ENCODE measurements at places on chromosomes 1 and 21. TPM values are rescaled to one million over a fixed set of nuclear protein-coding genes. Genes with fewer than 3 reads are reported as not detected.
A peak's percentile ranks its signal among the peaks of the same experiment; 100 is the strongest.

GRCh38 chr1:241391926-241392710 is 35.1 kb upstream of the RGS7 start:
- no peak for DNase-seq

- no peak for DNase-seq
These were observed 75.6 kb upstream of the COA6 start for GRCh38 chr1:234297668-234298067.

Gene YY1AP1
- total RNA-seq = 61.1 TPM

Gene GADD45A
- 58.6 TPM for total RNA-seq

- DNase-seq = no peak
These were observed 2.1 kb upstream of the IPP start for GRCh38 chr1:45752441-45753052.

Gene NUDT4B
- 0.70 TPM for total RNA-seq

DNA sequence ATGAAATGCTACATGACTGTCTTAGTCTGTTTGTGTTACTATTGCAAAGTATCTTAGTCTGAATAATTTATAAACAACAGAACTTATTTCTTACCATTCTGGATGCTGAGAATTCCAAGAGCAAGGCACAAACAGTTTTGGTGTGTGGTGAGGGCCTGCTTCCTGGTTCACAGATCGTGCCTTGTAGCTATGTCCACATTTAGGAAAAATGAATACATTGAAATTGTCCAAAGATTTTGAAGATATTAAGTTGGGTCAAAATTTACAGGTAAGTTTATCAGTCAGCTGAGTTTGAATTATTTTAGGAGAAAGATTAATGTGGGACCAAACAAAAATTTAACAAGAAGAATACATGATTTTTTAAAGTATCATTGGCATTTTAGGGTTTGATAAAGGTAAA is 293.5 kb downstream of the LTN1 start:
- DNase-seq = no peak

DNA sequence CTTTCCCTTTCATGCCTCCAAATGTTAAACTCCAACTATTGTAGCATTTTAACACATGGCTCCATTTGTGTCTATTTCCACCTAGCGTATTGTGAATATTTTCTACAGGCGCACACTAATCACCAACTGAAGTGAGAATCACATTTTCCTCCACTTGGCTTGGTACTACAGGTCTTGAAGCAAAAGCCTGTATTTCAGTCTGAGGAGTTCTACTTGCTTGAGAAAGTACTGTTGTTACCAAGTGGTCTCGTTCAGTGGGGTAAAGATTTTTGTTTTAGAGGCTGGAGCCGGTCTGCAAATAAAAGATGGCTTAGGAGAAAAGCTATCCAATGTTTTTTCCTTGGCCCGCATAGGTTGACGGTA is 550 bp upstream of the PTBP2 start:
- no peak for DNase-seq

- no peak for DNase-seq
These were observed 68.6 kb downstream of the NTMT2 start for GRCh38 chr1:170214117-170215032.

Gene GUCA2A
- 28.8 TPM for total RNA-seq

DNA sequence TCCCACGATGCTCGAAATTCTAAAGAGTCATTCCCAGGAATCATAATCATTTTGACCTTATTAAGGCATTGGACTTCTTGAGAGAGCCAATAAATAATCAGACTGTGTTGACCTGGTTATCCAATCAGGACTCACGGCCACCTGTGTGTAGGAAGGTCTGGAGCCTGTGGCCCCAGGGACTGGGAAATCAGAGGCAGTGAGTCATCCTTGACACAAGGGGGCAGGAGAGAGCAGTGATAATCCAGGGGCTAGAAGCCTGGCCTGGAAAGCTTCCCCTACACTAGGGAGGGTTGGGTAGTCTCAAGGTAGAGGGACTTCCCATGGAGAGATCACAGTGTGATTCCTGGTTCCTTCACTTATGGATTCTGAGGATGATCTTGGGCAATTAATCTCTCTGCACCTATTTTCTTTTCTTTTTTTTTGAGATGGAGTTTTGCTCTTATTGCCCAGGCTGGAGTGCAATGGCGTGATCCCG is 4.7 kb downstream of the MR1 start:
- peak; percentile 79 for DNase-seq

- no peak for DNase-seq
These were observed 359.0 kb downstream of the ST6GALNAC3 start for GRCh38 chr1:76433526-76433925.

Gene PPP1R15B
- 46.3 TPM for total RNA-seq

- DNase-seq = no peak
These were observed 176.9 kb upstream of the PRMT6 start for GRCh38 chr1:106879538-106879937.

GRCh38 chr1:15680131-15680530 is 4.0 kb upstream of the PLEKHM2 start:
- DNase-seq = no peak

Gene TTLL7
- total RNA-seq = 0.75 TPM

DNA sequence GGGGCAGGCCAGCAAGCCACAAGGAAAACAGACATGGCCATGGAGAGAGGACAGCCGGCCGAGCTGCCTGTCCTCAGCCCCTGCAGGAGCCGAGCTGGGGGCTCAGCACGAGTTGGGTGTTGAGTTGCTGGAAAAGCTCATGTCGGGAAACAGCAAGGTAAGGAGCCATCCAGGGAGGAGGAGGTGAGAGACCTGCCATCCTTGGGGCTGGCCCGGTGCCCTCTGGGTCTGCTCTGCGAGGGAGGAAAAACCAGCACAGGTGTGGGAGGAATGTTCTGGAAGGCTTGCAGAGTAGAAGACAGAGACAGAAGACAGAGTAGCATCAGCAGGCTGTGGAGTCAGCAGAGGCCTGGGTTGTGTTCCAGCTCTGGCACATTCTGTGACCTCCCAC is 548.8 kb downstream of the PTPRU start:
- DNase-seq = no peak

- no peak for DNase-seq
These were observed 112.2 kb downstream of the ITSN1 start for GRCh38 chr21:33754481-33754880.

DNA sequence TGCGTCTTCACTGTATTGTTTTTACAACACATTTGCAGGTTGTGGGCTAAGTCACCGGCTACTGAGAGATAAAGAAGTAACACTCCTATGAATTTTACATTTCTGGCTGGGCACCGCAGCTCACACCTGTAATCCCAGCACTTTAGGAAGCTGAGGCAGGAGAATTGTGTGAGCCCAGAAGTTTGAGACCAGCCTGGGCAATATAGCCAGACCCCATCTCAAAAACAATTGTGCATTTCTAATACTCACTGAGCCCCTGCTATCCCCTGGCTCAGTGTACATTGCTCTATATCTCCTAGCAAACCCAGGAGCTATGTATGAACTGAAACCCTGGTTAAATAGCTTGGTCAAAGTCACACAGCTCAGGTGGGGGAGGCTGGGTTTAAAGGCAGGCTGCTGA is 108.7 kb downstream of the ZNF281 start:
- DNase-seq = no peak

- no peak for DNase-seq
These were observed 108.2 kb downstream of the NBPF12 start for GRCh38 chr1:147046189-147046862.

DNA sequence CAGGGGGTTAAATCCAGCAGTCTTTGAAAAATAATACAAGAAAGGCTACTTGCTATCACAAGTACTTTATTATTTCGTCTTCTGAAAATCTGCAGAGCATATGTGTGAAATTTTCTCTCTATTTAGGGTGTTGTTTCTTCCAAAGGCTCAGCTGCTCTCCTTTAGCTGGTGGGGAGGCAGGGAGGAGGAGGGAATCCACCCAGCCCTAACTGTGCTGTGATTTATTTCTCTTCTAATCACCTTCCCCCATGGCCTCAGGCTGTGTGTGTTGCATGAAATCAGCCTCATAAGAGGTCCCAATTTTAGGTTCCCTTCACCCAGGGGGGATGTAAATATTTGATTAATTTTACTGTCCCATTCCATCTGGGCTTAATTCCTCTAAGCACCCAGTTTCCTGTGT is 77.6 kb upstream of the PGBD5 start:
- no peak for DNase-seq

- DNase-seq = no peak
These were observed 38.8 kb downstream of the ERI3 start for GRCh38 chr1:44316231-44316759.

GRCh38 chr1:36612121-36612520 is 129.4 kb upstream of the CSF3R start:
- peak; percentile 51 for DNase-seq

- DNase-seq = no peak
These were observed 158.3 kb upstream of the C1orf21 start for GRCh38 chr1:184228558-184228957.
